ENCODE measurements at places on chromosomes 5 and 9.

GRCh38 chr9:109159583-109159982 is 7.5 kb downstream of the FRRS1L start:
- no peak for DNase-seq

DNA sequence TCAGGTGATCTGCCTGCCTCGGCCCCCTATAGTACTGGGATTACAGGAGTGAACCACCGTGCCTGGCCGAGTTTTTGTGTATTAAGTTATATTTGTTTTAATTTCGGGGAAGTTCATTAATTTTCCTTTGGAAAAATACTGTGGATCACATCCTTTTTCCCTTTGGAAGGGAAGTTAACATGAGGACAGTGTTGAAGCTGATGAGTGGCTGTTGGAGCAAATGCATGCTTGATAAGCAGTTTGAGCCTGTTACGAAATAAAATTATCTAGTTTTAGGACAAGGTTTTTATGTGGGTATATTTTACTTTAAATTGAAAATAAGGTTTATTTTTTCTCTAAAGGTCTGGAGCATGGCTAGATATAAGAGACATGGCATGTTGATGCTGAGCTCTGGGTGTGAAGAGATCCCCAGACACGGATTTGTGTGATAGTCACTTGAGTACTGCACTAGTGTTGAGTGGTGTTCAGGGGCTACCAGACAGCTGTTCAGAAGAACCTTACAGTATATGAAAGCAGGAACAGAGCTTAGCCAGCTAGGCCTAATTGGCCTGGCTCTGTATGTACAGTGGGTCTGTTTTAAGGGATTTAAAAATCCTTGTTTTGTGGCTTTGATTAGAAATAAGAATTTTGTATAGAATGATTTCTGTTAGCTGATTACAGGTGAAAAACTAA is 17.4 kb downstream of the LMNB1 start:
- DNase-seq = no peak

- peak; percentile 33 for DNase-seq
Observed at GRCh38 chr9:110143950-110144545, 63.9 kb downstream of the C9orf152 start.

DNA sequence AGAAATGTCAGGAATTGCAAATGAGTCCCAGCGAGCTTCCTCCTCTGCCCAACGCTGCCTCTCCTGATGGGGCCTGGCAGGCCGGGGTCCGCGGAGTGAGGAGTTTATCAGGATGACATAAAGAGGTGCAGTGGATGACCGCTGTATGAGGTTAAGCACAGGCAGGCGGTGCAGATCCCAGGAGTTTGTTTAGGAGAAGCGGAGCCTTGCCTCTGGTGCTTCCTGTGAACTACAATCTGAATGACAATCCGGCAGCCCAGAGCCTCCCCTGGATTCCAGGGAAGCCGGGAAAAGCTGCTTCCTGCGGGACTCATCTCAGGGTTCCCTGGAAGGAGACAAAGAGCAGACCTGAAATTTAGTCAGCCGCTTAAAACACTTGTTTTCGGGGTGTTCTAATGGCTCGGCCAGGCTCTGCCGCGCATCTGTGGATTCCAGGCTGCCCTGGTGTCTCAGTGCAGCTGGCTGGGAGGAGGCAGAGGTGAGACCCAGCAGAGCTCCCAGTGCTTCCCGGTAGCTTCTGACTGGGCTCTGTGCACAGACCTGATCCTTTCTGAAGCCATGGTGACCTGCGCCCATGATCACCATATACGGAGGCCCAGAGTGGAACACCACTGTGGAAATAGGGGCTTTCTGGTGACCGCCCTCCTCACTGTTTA is 69.8 kb upstream of the IRX4 start:
- no peak for DNase-seq

GRCh38 chr9:123417289-123418051 is 61.5 kb downstream of the CRB2 start:
- DNase-seq = no peak

- DNase-seq = no peak
Observed at GRCh38 chr9:129609486-129610212, 11.3 kb downstream of the C9orf50 start.

Data from activated naive CD4-positive, alpha-beta T cell treated with anti-CD3 and anti-CD28 coated beads, Interleukin-2, amount 50 U/mL, for 72 hours (primary cell).